ENCODE measurements at places on chromosomes 1 and 21.

DNA sequence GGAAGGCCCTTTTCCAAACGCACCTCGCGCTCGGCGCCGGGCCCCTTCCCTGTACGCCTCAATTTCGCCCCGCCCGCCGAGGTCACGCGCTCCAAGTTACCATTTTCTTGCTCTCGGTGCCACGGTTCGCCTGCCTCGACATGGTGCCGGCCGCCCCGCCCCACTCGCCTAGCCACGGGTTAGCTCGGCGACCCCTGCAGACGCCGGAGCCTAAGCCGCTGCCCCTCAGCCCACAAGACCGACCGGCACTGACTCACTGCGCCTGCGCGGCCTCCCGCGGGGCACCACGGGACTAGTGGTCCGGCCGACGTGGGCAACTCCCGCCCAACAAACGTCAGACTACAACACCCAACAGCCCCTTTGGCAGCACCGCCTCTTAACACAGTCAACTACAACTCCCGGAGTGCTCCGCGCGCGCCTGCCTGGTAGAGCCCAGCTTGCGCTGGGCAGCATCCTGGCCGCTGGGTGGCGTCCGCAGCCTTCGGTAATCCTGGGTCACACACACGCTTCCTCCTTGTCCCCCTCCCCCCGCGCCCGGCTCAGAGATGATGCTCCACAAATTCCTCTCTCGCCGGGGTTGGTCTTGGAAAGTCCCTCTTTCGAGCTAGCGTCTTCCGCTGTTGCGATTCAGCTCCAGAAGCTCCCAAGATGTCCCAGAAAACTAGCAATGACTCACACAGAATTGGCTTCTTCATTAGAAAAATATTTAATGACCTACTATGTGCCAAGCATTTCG lies at the start of gene TRAPPC3:
TSS of gene TRAPPC3 (minus strand) at position 250 of the 736 bp plus-strand sequence. CDS start at position 142, 108 bp downstream.
- DNase-seq, result peak; percentile 100

GRCh38 chr1:87951852-87952251 lies 623.2 kb downstream of the LMO4 start:
- no peak for DNase-seq

DNA sequence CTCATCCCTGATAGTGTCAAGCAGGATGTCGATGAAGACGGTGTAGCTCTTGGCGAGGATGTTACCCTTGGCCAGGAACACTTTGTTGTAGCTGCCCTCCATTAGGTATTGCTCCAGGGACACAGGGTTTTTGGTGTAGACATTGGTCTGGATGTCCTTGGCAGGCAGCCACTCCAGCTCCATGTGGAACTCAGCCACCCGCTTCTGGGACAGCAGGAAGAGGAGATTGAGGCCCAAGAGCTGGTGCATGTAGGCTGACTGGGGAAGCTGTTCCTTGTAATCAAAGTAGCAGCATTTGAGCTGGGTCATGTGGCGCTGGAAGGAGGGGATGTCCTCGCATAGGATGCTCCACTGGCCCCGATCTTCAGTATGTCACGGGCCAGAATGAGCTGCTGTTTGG lies 9.5 kb downstream of the IL6R start:
- DNase-seq, result no peak

- peak; percentile 89 for DNase-seq
Measured at GRCh38 chr1:20151906-20152598, 12.9 kb downstream of the PLA2G2F start.

GRCh38 chr1:177432897-177433296 lies 262.1 kb downstream of the BRINP2 start:
- DNase-seq, result no peak

Measured in glutamatergic neuron (in vitro differentiated cells).